ENCODE measurements at places on chromosomes 12 and 14.

GRCh38 chr14:104882325-104882973 lies 17.4 kb downstream of the CEP170B start:
- no peak for DNase-seq

- no peak for DNase-seq
Measured at GRCh38 chr14:93047661-93048060, 68.1 kb downstream of the ITPK1 start.

GRCh38 chr14:51157012-51157411 lies 62.1 kb upstream of the TRIM9 start:
- no peak for DNase-seq

GRCh38 chr14:76862546-76863282 lies 36.5 kb downstream of the LRRC74A start:
- no peak for DNase-seq

DNA sequence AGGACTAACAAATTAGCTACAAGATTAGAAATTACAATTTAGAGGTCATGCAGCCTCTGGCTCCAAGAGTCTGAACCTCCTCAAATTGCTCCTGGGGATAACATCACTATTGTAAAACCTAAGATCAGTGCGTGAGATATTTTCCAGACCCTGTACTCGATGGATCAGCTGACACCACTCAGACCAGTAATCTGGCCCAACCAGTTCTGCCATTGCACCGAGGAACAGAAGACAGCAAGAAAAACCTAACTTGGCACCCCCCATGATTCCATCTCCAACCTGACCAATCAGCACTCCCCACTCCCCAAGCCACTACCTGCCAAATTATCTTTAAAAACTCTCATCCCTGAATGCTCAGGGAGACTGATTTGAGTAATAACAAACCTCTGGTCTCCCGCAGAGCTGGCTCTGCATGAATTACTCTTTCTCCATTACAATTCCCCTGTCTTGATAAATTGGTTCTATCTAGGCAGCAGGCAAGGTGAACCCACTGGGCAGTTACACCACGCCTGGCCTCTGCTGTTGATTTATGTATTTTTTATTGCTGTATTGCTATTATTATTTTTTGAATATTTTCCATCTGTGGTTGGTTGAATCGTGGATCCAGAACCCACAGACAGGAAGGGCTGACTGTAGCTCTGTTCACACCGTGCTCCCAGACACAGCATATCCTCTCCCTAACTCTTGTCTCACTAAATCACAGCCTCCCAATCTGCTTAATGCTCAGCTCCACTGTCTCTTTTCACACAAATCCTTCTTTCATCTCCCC lies 9.2 kb downstream of the HEBP1 start:
- no peak for DNase-seq

- DNase-seq, result no peak
Measured at GRCh38 chr12:12874029-12874428, 17.3 kb upstream of the GPRC5A start.

GRCh38 chr12:848882-849527 lies 96.6 kb downstream of the WNK1 start:
- no peak for DNase-seq

DNA sequence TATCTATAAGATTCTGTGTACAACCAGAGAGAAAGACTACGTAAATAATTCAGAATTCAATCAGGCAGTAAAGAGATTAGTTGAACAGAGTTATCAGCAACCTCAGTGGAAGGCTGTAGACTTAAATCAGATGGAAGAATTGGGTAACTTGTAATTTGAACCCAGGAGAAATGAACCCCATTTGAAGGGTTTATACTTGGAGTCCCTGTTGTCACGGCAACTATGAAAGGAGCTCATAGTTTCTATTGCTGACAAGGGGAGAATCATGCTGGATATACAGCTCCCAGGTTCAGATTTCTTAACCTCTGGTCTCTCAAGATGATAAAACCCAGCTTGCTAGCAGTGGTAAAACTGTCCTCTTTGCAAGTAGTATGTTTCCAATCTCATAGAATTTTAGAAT lies 54.4 kb upstream of the BMP4 start:
- DNase-seq, result no peak

DNA sequence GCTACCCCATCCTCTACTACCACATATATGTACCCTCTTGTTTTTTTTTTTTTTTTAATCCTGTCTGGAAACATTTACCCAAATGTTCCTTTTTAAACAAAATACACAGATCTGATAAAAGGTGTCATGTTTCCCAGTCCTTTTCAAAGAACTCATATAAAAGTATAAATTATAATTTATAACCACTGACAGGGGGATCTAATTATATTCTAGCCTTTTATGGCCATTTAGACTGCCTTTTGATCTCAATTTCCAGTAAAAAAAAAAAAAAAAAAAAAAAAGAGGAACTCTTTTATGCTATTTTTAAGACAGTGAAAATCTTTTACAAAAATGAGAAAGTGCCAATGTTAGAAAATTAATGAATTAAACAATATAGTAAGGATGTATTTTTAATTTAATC lies 65.0 kb downstream of the NAV3 start:
- no peak for DNase-seq

DNA sequence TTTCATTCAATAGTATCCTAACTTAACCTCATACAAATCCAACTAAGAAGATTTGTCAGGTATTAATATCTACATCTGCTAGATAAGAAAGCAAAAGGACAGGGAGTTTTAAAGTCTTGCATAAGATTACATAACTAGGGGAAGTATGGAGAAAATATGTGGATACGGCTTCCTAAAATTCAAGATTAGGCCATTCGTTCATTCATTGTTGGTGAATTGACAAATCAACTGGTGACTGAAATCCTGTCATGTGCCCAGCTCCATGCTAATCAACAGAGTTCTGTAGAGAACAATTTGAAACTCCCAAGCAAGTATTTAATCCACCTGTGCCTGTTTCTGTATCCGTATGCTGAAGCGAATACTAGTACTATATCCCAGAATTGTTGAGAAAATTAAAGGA lies 260.9 kb upstream of the USP15 start:
- no peak for DNase-seq

DNA sequence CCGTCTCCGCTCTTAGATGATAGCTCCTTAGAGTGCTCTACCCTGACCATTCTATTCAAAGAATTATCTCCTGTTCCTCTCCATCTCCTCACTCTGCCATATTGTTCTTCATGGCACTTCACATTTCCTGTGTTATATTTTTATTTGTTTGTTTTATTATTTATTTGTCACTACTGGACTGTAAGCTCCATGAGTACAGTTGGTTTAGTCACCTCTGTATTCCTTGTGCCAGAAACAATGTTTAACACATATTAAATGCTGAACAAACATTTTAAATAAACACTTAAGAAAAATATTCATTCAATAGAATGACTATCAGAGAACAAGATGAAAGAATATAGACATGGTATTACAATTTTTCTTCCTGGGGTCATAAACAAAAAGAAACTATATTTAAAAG lies 35.6 kb downstream of the KIAA0586 start:
- no peak for DNase-seq

DNA sequence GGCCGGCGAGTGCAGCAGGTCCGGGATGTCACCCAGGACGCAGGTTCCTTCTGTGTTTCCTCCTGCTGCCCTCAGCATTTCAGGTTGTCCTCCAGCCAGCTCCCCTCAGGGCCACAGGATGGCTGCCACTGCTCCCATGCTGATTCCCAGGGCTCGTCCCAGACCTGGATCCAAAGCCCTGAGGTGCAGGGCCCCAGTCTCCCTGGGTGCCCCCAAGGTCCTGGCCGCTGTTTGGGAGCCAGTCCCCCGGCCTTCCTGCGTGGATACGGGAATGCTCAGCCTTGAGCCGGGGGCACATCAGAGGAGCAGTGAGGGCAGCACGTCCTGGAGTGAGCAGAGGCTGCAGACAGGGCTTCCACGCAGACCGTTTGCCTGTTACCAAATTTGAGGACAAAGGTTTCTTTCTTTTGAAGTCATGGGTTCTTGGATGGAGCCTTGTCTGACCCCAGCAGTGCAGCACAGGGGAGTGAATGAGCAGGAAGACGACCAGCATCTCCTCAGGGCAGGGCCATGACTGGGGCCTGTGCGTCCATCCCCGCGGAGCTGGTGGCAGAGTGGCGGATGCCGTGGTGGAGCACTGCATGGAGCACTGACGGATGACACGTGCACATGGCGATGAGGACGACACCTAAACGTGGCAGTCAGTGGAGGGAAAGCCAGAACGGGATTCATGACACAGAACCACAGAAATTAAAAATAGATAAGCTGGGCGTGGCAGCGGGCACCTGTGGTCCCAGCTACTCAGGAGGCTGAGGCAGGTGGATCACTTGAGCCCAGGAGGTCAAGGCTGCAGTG lies 12.5 kb upstream of the CACNA2D4 start:
- no peak for DNase-seq

DNA sequence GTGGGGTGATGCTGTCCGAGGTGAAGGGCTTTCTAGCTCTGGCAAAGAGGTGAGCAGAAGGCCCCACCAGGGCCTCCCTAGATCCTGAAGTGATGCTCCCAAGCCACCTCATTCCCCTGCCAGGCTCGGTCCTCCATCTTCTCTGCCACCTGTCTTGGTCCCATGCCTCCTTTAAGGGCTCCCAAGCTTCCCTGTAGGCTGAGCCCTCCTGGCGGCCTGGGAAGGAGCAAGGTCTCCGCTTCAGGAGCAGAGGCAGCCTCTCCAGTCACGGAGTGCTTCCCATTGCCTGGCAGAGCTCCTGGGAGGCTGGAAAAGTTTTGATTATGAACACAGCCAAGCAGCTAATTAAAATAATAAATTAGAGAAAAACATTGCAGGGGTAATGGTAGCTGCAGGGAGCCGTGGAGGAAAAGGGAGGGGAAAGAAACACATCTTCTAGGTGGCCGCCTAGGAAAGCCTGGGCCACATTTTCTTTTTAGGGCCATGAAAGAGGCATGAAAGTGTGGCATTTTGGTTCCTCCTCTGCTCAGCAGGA lies 160.0 kb upstream of the PRMT8 start:
- DNase-seq, result no peak

GRCh38 chr12:67545298-67545697 lies 103.2 kb upstream of the DYRK2 start:
- no peak for DNase-seq

GRCh38 chr14:75280831-75281653 lies 2.4 kb downstream of the FOS start:
- no peak for DNase-seq

GRCh38 chr12:56375598-56376434 lies 13.2 kb upstream of the APOF start:
- no peak for DNase-seq

GRCh38 chr12:68056300-68056699 lies 67.1 kb downstream of the IFNG-AS1 start:
- DNase-seq, result no peak

DNA sequence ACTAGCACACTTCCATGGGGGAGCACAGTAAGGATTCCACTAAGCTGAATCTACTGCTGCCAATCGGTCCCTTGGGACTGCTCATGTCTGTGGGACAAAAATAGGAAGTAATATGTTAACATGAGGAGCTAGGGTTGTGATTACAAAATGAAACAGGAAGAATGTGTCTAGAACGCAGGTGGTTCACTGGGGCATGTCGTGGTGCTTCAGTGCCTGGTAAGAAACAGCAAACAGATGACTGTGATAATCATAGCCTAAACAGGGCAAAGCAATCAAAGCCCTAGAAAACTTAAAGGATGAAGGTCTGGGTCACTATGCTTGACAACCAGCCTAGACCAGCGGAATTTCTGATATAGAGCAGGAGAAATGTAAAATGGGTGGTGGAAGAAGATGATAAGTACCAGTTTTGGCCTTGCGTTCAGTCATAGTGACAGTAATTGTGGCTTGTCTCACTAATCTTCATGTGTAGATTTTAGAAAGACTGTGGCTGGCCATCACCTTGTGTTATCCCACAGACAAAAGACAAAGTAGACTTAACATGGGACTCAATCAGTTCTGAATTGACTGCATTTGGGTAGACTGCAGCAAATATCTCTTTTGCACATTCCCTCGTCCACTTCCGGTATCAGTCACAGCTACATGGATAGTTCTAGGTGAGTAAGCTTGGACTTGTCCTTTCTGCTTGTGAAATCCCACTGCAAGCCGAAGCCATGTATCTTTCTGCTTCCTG lies 51.4 kb downstream of the WASHC3 start:
- DNase-seq, result no peak

GRCh38 chr14:50524060-50524459 lies 8.3 kb downstream of the MAP4K5 start:
- DNase-seq, result no peak

DNA sequence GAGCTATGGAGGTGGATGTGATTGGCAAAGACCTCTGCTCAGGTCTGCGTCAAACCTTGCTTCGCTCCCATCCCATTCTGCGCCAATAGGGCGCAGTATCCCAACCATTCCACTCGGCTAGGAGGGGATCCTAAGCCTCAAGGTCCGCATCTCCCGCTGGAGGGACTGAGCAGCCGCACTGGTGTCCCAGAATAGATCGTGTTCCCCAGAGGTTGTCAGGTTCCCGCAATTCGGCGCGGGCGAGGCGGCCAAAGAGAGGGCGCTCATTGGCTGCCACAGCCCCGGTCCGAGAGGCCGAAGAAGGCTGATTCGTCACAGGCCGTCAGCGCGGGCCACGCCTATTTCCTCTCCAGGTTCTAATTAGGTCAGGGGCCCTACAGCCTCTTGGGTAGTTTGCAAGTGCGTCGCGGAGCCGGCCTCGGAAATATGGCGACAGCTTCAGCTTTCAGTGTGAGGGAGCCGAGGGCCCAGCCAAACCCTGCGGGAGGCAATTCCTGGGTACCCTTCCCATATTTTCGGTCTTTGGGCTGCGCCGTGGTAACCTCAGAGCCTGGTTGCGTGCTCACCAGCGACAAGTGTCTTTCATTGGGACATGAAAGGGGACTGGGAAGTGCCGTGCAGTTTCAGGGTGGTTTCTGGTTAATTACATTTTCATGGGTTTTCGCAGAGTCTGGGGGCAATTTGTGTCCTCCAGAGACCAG lies 5.0 kb downstream of the OR10AD1 start:
- no peak for DNase-seq

GRCh38 chr12:2035431-2036055 lies 17.2 kb upstream of the CACNA1C start:
- DNase-seq, result no peak
